Stimulated activated CD4-positive, alpha-beta T cell treated with anti-CD3 and anti-CD28 coated beads, TNF-alpha, amount 100 ng/mL, for 48 hours (primary cell): ENCODE measurements at places on chromosomes 3 and 15.

GRCh38 chr3:75180235-75180944 is 483.7 kb upstream of the FRG2C start:
- no peak for DNase-seq

DNA sequence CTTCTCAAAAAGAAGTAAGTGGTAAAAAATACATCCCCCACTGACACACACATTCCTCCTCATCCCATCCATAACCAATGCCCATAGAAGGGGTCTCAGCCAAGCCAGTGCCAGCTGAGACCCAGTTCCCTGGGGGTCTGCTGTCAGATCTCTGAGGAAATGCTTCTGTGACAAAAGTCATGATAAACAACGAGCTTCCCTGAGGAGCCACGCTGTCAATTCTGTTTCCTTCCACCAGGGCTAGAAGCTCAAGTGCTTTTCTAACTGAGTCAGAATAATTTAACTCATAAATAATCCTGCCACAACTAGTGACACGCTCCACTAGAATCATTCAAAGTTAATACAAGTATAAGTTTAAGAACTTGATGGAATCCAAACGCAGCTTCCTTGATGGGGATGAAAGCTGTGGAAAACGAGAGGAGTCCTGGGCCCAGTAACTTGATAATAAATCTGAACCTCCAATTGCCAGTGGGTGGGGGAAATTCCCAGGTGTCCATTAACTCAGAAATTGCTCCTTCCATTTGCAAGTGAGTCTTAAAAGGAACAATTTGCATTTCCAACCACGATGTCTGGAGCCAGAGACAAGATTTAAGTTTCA is 348.7 kb upstream of the LMCD1 start:
- no peak for DNase-seq

- no peak for DNase-seq
Measured at GRCh38 chr15:89631902-89632264, 23.4 kb downstream of the KIF7 start.

GRCh38 chr15:40282147-40282868 is 556 bp downstream of the ANKRD63 start:
- DNase-seq, result no peak

DNA sequence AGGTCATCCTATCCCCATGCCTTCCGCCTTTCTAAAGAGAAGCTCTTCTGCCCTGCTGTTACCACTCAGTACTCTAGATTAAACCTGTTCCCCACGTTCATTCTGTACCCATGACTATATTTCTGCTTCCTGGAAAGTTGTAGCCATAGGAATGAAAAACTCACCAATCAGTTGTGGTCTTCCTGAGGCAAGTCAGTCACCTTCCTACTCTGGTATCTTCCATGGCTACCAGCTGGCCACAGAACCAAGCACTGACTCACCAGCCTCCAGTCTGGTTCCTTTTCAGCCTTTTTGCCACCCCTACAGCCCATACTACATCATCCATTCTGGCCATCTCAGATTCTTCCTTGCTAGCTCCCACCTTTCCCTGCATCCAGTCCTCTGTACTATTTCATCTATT is 46.4 kb downstream of the TMEM44 start:
- DNase-seq, result no peak

DNA sequence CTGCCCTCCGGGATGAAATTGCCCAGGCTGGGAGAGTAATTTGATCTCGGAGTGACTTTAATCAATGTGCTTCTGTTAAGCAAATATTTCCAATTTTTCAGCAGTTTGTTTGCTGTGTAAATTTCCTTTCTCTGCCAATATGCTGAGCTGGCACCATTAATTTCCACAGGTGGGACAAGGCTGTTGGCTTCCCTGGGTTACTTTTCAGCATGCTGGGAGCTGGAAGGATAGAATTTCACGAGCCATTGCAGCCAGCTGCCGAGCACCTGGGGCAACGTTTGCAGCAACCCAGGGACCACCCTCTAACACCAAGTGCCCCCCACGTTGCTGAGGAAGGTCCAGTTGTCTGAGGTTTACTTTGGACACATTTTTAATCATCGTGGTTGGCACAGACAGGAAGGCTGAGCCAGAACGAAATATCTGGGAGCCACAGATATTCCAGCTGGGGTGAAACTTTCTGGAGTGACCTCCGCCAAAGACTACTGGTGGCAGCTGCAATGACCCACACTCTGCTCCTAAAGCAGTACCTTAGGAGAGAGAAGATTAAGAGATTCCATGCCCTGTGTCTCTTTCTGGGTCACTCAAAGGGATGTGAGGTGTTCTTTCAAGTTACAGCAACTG is 293.3 kb upstream of the RGMA start:
- DNase-seq, result no peak

- DNase-seq, result no peak
Measured at GRCh38 chr3:134333522-134334181, 40.6 kb downstream of the AMOTL2 start.

DNA sequence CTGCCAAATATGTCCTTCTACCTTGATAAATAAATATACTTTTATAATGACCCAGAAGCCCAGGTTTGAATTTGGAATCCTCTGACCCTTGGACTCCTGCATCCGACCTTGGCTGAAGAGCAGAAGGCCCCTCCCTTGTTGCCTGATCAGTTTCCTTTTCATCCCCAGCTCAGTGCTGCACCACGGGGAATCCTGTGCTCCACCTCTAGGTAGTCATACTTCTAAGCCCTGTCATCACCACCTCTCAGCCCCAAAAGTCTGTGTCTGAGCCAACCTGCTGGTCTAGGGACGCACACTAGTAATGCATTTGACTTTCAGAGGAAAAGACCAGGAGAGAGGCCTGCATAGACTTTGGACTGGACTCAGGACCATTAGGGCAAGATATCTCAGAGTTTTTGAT is 310.6 kb downstream of the NLGN1 start:
- DNase-seq, result no peak

DNA sequence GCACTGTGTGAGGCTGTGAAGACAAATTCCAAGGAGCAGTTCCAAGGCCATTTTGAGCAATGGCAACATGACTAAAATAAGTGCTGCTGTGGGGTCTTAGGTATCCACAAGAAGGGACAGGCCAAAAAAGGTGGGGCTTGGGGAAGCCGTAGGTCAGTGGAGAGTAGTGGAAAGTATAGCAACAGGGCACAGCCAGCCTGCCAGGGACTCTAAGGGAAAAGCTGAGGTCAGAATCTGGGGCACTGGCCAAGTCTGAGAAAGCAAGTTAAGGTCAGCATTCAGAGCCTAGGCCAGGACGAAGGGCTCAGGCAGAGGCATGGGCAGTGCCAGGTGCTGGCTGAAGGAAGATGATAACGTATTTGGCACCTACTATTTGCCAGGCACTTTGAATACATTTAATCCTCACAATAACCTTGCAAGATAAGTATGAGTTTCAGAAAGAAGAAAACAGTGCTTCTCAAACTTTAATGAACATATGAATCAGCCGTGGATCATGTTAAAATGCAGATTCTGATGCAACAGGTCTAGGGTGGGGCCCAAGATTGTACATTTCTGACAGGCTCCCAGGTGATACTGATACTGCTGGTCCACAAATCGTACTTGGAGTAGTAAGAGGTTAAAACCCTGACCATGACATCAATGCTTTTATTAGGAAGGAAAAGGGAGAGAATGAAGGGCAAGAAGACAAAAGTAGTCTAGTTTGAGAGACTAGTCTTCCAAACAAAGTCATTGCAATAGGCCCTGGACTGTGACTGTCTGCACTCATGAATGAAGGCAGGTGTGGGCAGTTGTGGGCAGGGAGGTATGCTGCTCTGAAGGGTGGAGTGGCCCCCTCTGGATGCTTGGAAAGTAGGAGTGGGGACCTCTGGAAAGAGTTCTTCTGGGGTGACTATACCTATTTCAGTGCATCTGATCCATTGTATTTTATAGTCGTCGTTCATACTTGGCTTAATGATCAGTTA is 106.3 kb upstream of the ANKRD28 start:
- DNase-seq, result no peak

GRCh38 chr3:127770671-127771355 is 51.5 kb downstream of the MGLL start:
- DNase-seq, result no peak

DNA sequence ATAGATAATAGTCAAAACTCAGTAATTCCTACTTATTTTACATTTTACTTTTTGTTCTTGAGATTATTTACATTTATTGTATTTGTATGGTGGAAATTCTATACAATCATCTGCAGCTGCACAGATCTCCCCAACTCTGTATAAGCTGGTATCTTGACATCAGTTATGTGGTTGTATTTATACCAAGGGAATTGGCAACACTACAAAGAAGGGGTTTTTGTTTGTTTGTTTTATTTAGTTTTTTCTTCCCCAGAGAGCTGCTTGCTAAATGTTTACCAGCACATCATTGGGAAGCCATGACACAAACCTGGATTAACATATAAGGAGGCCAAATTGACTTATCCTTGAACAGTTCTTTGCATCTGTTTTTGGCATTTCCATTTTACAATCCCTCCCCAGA is 389.2 kb upstream of the KCNMB2 start:
- DNase-seq, result no peak

GRCh38 chr3:72271923-72272322 is 487.0 kb upstream of the PROK2 start:
- DNase-seq, result no peak

GRCh38 chr15:75170203-75170602 is 31.5 kb upstream of the C15orf39 start:
- DNase-seq, result no peak

DNA sequence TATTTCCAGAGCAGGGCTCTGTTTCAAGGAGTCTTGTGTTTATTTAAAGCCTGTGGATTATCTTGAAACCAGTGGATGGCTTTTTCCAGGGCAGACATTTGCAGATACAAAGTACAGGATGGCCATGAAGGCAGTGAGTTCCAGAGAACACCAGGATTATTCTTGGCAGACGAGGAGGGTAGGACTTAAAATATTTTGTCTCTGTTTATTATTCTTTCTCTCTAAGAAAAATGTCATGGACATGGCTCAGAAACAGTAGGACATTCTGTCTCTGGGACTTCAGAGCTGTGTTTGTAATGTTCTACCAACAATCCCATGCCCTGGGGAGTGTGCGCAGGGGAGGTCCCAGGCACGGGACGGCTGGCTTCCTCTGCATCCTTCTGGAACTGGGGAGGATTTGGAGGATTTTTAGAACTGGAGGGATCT is 125.9 kb downstream of the ATP10A start:
- no peak for DNase-seq

GRCh38 chr15:97903971-97904572 is 56.4 kb upstream of the ARRDC4 start:
- DNase-seq, result no peak

DNA sequence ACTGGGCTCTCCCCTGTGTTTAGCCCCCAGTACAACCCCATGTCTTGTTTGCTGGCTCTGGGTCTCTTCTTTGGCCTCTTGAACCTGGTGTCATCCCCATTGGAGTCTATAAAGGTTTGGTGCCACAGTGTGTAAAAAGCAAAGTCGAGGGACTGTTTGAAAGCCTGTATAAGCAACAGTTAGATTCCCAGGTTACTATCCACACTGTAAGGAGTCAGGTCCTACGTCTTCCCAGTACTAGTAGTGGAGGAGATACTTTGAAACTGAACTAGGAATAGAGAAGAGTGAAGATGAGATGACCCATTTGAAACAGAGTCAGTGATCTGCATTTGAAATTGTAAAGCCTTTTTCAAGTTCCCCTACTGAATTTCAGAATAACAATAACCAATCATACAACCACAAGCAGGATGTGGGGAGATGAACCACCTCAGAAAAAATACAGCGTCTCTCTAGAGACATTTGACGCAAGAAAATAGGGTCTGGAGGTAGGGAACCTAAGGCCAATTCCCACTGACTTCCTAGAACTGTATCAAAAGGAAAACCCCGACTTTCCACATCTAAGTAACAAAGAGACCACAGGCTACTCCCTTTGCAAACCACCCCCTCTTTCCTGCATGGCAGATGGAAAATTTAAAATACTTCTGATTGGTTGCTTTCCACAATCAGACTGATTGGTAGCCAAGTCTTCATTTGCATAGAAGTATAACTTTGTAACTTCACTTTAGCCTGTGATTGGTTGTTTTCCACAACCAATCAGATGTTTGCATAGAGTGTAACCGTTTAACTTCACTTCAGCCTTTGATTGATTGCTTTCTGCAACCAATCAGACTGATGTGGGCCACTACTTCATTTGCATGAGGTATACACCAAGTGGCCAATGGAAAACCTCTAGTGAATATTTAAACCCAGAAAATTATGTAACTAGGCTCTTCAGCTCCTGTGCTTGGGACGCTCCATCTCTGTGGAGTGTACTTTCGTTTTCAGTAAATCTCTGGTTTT is 49.9 kb upstream of the NEDD4 start:
- no peak for DNase-seq

DNA sequence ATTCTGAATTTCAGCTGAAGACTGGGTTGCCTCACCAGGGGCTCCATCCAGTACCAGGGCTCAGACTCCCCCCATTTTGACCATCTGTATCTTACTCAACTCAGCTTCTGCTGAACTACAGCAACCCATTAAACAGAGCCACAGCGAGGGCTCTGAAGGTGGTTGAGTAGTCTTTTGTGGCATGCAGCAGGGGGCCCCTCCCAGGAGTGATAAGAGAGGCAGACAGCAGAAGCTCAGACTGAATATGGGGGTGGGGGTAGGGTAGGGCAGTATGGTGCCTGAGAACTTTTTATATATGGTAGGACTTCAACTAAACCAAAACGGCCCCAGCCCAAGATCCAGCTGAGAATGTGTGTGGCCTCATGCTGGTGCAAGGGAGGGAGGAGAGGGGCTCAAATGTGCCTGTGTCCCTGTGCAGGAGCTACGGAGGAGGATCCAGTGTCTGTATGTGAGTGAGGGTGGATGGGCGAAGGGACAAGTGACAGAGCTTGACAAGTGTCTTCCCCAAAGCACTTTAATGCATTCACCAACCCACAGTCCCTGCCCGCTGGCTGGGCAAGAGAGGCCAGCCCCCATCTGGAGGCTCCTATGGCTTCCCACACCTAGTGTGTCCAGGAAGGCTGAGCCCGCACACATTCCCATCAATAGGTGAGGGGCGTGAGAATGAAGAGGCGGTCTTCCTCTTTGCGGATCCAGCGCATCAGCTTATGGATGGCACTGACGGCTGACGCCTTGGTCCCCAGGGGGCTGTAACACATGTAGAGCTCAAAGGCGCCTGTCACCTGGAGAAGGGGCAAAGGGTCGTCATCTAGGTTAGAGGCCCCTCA is 4.9 kb upstream of the MST1R start:
- no peak for DNase-seq

- no peak for DNase-seq
Measured at GRCh38 chr3:100164743-100165142, 50.4 kb upstream of the FILIP1L start.

DNA sequence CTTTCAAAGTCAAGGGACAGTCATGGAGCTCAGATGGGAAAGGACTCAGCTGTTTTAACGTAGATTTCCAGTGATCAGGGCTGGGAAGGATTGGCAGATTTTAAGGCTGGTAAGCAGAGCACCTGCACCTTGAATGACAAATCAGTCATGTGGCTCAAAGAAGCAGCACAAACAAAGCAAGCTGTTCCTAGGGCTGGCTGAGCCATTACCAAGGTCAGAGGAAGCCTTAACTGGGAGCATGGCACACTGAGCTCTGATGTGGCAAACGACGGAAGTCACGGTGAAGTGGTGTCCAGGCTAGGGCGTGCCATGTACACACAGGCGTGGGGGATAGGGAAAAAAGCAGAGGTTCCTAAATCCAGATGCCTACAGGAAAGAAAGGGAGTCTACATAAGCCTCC is 84.6 kb upstream of the PFN2 start:
- DNase-seq, result no peak

- no peak for DNase-seq
Measured at GRCh38 chr3:56052188-56052587, 416.1 kb downstream of the ERC2 start.

- DNase-seq, result no peak
Measured at GRCh38 chr15:98845138-98845884, 162.3 kb downstream of the PGPEP1L start.

- no peak for DNase-seq
Measured at GRCh38 chr15:90950676-90951075, 4.0 kb upstream of the RCCD1 start.
